ENCODE measurements at places on chromosomes 13 and 19. TPM values are rescaled to one million over a fixed set of nuclear protein-coding genes. Genes with fewer than 3 reads are reported as not detected.
A peak's percentile ranks its signal among the peaks of the same experiment; 100 is the strongest.

RNF225 gene
- 0.60 TPM for total RNA-seq

NXNL1 gene
- not detected for total RNA-seq

ERICH6B gene
- not detected for total RNA-seq

RFPL4A gene
- not detected for total RNA-seq

GRCh38 chr13:91297503-91297902, 50.0 kb upstream of the MIR17HG start:
- no peaks in the 10 kb centered on the region for H3K36me3 ChIP-seq
- peaks cover 4% of the 10 kb centered on the region for H3K27me3 ChIP-seq
- H3K4me3 ChIP-seq = no peak overlapping the region
- DNase-seq = no peak
- H3K4me1 ChIP-seq = no peaks in the 10 kb centered on the region

DNA sequence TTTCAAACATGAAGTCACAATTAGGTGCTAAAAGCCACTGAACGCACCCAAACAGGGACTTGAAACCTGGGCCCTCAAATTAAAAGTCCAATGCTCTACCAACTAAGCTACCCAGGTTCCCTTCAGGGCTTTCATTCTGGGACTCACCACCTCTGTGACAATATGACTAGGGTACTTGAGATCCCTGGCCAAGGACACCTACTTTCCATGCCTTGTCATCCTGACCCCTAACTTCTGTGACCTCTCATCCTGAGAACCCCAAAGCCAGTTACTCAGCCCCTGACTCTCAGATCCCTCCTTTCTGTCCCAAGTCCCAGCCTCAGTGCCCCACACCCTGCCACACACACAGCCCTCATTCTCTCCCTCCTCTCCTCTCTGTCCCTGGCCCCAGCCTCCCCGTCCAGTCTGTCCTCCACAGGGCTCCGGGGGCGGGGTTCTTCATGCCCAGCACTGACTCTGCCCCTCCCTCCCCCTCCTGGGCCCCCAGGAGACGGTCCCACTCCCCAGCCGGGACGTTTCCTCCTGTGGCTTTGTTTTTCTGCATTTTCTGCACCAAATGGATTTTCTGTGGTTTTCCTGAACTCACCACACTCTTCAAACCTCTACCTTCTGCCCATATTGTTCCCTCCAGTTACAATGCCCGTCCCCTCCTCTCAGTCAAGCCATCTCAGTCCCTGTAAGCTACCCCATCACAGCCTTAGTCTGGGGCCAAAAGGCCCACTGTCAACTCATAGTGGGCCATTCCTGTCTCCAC, 7.0 kb downstream of the RCN3 start:
- peaks cover 69% of the 10 kb centered on the region for H3K36me3 ChIP-seq
- peaks cover 13% of the 10 kb centered on the region for H3K4me1 ChIP-seq
- DNase-seq = no peak
- peak overlapping the region; percentile 14 for H3K27ac ChIP-seq

- no peaks in the 10 kb centered on the region for H3K27me3 ChIP-seq
- peaks cover 2% of the 10 kb centered on the region for H3K36me3 ChIP-seq
- H3K4me1 ChIP-seq = peaks cover 26% of the 10 kb centered on the region
Observed at GRCh38 chr19:45881082-45881908, 4.6 kb downstream of the IRF2BP1 start.
